ENCODE measurements at places on chromosomes 4 and X. TPM values are rescaled to one million over a fixed set of nuclear protein-coding genes. Genes with fewer than 3 reads are reported as not detected.
A peak's percentile ranks its signal among the peaks of the same experiment; 100 is the strongest.

- no peak for DNase-seq
These were observed 80.5 kb downstream of the ALPK1 start for GRCh38 chr4:112377594-112378242.

- peak; percentile 87 for DNase-seq
These were observed 81.9 kb downstream of the FAM114A1 start for GRCh38 chr4:38949411-38950051.

- no peak for DNase-seq
These were observed 104.8 kb upstream of the ENPEP start for GRCh38 chr4:110371016-110371770.

Gene SLC7A11
- total RNA-seq, result 1.8 TPM

All from activated CD4-positive, alpha-beta T cell treated with anti-CD3 and anti-CD28 coated beads, Interleukin-2, amount 10 ng/mL, durations not matched to agents 24 days and 14 days (primary cell).